Smooth muscle cell of the brain vasculature (primary cell): ENCODE measurements at places on chromosomes 6 and 20.
A peak's percentile ranks its signal among the peaks of the same experiment; 100 is the strongest.

GRCh38 chr6:12331951-12332749 lies 42.0 kb downstream of the EDN1 start:
- no peak for DNase-seq

GRCh38 chr20:44253528-44253927 lies 6.4 kb downstream of the GDAP1L1 start:
- no peak for DNase-seq

- peak; percentile 65 for DNase-seq
Measured at GRCh38 chr6:6699741-6700367, 111.3 kb downstream of the LY86 start.

- no peak for DNase-seq
Measured at GRCh38 chr6:153960281-153960680, 78.8 kb upstream of the OPRM1 start.

DNA sequence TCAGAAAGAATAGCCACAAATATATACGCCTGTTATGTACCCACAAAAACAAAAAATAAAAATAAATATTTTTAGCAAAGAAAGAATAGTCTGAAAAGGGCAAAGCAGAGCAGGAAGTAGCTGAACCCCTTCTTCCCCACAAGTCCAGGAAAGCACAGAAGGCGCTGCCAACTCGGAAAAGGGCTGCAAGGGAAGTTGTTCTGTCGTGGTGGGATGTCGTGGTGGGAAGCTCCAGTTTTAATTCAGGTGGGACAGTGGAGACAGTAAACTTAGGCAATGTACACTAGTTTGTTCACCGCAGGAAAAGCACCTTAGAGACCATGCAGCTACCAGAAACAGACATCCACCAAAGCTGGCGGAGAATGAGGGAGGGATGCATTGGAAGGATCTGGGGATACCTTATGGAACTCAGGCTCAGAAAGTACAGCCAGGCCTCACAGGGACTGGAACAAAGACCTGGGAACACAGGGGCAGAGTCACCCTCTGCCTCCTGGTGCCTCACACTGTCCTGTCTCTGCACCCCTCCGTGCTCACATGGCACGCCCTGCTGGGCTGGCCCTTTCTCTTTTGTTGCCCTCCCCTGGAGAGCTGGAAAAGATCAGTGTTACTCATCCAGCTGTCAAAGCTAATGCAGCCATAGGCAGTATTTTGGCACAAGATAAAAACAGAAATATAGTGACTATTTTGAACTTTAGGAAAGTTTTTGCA lies 3.3 kb upstream of the APMAP start:
- no peak for DNase-seq

DNA sequence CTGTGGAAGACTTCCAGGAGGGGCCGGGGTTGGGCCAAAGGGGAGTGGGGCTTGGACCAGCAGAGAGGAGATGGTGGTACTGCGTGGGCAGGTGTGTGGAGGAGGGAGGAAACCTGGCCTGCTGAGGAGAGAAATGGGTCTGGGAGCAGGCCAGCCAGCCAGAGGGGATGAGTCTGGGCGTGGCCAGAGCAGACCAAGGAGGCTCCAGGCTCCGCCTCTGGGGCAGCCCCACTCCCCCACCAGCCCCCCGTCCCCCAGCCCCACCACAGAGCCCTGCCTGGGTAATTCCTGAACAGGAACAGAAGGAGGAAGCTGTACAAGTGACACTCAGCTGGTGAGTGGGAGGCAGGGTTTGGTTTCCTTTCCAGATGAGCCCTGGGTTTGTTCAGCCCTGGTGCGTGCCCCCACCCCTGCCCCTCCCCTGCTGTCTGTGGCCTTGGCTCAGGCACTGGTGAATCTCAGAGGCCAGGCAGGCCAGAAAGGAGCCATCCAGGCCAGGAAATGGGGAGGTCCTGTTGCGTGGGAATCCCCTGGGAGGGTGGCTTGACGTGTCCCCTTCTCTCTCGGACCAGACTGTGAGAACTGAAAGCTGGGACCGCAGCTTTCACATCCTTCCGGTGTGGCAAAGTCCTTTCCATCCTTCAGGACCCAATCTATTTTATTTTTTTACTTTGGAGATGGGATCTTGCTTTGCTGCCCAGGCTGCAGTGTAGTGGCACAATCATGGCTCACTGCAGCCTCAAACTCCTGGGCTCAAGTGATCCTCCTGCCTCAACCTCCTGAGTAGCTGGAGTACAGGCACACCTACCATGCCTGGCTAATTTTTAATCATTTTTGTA lies 9.4 kb upstream of the SRC start:
- DNase-seq: no peak

- no peak for DNase-seq
Measured at GRCh38 chr6:79094938-79095337, 16.9 kb upstream of the PHIP start.

GRCh38 chr6:165834613-165835259 lies 171.7 kb upstream of the PDE10A start:
- no peak for DNase-seq

DNA sequence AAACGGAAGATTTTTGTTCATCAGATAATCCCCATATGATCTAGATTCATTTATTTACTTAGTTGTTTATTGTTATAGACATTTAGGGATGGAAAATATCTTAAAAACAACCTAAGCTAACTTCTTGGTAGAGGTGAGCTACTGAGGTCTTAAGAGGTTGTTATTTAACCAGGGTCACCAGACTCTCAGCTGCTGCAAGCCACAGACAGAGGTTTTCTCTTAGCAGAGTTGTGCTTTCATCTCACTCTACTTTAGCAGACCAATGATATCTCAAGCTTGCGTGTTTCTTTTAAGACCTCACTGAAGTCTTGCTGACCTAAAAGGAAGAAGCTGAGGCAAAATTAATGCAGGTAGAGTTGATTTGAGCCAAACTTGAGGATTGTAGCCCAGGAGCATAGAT lies 43.6 kb downstream of the NCOA7 start:
- no peak for DNase-seq
